ENCODE measurements at places on chromosomes 4 and X.

DNA sequence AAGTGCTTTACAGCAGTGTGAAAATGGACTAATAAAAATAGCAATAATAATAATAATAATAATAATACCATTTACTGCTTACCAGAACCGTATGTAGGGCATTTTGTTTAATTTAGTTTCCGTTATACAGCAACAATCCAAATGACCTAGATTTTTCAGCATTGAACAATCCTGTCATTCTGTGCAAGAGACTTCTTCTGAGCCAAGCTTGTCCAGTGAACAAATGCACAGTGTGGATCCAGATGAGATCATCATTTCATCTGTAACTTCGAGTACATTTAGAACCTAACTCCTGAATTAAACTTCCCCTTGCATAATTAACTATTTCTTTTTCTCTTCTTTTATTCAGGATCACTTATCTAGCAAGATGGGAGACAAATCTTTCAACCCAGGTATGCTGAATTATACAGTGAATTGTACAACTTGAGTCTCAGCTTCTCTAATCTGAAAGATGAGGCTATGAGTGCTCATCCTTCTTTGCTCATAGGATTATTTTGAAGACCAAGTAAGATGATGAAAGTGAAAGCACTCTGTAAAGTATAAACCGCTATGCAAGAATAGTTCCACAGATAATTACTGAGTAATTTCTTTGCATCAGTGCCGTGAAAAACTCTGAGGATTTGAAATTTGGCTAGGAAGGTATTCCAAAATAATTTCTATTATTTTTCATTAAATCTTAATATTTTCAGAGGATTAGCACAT lies 6.6 kb downstream of the CLNK start:
- no peak for DNase-seq

DNA sequence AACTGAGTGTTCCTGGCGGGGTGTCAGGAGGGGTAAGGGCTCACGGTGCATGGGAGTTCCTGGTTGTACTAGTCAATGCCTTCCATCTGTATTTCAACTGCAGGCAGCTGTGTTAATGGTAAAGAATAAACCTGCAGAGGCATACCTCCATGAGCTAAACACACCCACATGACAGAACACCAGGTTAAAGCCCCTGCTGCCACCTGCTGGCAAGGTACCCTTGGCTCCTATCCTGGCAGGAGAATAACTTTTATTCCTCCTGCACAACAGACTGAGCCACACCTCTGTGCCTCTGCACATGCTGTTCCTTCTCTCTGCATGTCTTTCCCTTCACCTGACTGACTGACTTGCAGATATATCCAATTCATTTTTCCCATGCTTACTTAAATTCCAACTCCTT lies 11.1 kb downstream of the ITIH6 start:
- DNase-seq = no peak

GRCh38 chrX:68503836-68504636 lies 5.2 kb downstream of the YIPF6 start:
- DNase-seq = no peak

DNA sequence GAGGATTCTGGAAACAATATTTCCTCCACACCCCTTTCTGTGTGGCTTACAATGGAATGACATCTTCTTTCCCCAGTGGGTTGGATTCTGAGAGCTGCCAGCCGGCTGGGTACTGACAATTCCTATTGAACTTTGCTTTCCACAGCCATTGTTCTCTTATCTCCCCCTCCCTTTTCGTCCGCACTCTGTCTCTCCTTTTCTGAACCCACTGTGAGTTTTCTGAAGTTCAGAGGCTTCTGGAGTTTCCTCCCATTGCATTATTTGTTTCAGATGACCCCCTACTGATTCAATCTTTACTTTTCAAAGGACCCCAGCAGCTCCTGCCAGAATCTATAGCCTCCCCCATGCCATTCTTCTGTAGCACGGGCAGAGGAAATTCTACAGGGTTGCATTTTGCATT lies 10.4 kb downstream of the SMPX start:
- DNase-seq = no peak

DNA sequence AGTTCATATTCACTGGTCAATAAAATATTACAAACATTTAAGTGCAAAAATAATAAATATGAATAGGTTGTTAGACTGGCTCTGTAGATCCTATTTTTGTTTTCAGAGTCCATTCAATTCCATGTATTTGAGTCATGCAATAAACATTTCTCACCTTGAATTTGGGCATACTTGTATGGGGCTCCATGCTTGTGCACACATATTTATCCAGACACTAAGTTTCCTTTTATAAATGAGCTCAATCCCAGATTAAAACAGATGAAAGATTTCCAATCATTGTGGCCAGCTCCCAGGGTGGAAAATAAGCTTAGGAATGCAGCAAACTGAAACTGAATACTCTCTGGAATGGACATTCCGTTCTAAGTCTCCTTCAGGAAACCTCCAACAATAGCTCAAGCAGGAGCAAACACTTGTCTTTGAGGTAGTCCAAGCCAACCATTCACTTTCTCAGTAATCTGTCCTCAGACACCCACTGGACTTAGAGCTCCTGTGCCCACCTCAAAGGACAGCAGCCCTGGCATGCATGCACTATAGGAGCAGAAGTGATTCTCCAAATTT lies 16.4 kb downstream of the DMD start:
- DNase-seq = no peak

DNA sequence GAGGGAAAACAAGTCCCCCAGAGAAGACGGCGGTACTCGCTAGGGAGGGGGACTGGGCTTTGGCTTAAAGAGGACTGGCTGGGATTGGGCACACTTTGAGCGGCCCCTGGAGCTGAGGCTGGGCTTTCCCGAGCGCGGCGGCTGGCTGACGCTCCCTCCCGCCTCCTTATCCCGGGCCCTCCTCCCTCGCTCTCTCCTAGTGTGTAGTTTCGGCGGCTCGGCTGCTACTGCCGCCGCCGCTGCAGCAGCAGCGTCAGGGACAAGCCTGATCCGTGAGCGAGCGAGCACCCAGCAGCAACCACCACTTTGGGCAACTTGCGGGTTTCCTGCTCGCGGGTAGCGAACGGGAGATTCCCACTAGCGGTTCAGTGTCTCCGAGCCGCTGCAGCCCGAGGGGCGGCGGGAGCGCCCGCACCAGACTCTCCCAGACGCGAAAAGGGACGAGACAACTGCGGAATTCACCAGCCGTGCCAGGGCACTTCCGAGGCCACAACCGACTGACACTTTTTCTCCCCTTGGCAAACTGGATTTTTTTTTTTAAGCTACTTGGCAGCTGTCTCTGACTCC lies 632 bp upstream of the PCDH7 start:
- DNase-seq = no peak

- DNase-seq = no peak
Measured at GRCh38 chr4:138398322-138398721, 156.2 kb upstream of the SLC7A11 start.

DNA sequence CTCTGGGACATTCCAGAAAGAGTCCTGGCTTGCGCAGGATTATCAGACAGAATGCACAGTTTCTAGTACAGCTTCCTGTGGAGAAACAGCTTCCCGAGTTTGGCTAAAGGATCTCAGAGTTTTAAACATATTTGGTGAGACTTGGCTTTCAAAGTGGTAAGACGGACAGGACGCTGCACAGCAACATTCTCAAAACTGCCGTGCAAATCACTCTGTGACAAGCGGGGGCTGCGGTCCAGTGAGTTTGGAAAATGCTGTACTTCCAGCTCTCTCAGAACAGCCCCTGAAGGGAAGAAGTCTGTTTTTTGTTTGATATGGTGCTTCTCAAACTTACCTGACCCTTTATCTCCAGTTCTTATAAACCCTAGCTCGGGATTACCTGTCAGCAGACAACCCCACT lies 18.1 kb downstream of the LGI2 start:
- DNase-seq = no peak

- DNase-seq = no peak
Measured at GRCh38 chr4:7772711-7773385, 166.8 kb downstream of the AFAP1 start.

GRCh38 chrX:72125331-72126047 lies 6.2 kb downstream of the RTL5 start:
- DNase-seq = no peak

- no peak for DNase-seq
Measured at GRCh38 chr4:18931643-18932377, 910.3 kb upstream of the LCORL start.
